ENCODE measurements at places on chromosomes 12 and 14.

DNA sequence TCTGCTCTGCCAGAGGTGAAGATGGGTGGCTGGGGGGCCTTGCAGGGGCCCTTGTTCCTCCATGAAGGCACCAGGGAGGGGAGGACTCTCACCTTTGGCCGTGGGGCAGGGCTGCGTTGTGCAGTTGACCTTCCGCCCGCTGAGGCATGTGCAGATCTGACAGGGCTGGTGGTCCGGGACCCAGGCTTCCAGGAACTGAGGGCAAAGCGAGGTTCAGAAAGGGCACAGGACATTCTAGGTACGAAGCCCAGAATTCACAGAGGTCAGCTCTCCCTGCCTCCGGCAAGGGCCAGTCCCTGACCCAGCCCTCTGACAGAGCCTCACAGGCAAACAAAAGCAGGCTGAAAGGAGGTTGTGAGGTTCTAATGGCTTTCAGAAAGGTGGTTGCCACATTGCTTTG is 40.4 kb upstream of the ANO2 start:
- DNase-seq = no peak

- DNase-seq = no peak
Observed at GRCh38 chr12:26068503-26068902, 56.3 kb downstream of the BHLHE41 start.

DNA sequence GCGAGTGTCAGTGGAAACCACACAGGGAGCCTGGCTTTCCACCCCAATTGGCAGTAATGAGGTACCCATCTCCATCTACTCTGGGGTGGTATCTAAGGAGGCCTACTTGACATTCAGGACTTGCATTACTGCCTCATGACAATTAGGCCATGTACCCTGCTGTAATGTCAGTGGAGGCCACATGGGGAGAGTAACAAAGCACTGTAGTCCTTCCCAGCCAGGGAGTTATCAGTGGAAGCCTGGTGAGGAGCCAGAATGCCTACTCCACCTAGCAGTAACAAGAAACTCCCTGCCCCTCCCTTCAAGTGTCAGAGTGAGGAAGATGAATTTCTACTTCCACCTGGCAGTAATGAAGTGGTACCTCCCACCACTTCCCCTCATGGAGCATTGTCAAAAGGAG is 12.5 kb downstream of the TIMM9 start:
- DNase-seq = no peak

DNA sequence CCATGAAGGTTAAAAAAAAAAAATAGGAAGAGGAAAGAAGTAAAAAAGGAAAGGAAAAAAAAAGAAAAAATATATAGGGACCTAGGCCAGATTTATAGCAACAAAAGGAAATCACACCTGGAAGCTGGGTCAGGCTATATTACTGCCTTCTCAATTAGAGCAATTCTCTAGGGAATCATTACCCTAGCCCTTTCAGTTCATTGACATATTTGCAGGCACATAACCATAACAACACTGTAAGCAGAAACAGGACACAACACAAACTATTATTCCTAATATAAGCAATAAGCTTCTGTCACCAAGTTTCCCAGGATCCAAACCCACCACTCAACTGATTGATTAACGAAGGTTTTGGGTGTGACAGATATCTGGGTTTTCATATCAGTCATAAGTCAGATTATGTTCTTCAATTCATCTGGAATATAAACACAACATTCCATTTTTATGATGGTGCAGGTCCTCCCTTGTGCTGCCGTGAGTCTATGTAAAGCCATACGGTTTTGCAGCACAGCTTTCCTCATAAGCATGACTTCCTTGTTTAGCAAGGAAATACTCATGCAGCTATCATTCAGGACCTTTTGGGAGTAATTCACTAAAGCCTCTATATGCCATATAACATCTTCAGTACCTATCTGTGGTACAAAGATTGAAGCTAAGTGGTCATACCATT is 4.2 kb downstream of the PCNX4 start:
- no peak for DNase-seq

DNA sequence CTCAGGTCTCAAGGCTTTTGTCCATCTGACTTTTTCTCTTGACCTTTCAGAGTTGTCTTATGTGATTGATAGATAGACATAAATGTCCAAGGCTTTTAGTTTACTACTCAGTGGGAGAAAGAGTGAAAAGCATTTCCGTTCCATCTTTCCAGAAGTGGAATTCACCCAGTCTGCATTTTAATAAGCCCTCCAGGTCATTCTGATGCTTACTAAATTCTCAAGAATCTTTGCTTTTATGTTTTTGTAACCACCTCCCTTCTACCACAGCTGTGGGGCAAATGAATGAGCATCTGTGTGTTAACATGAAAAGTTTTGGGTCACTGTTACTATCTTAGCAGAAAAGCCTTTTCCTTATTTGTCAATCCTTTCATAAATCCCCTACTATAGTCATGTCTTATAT is 251.4 kb downstream of the LRIG3 start:
- no peak for DNase-seq

DNA sequence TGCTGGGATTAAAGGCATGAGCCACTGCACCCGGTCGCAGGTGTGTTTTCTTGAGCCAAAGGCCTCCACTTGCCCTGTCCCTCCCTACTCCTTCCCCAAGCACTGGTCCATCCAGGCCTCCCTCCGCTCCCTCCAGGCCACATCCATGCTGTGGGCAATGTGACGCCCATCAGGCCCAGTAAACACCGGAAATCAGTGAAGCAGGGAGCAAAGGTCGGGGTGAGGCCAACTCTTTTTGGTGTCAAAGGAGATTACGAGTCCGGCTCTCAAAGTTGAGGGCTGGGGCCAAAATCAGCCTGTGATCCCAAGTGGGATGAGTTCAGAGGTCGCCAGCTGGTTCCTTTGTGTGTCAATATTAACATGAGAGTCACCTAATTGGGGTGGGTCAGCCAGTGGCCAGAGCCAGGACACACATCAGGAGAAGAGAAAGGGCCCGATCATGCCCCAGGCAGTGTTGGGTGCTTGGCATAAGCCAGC is 195.7 kb downstream of the RBM19 start:
- no peak for DNase-seq

GRCh38 chr14:61494018-61494417 is 172.6 kb downstream of the PRKCH start:
- DNase-seq = no peak

- DNase-seq = peak; percentile 77
Observed at GRCh38 chr14:91374879-91375702, 42.5 kb downstream of the CCDC88C start.

- DNase-seq = no peak
Observed at GRCh38 chr14:95098984-95099599, 58.2 kb downstream of the DICER1 start.

DNA sequence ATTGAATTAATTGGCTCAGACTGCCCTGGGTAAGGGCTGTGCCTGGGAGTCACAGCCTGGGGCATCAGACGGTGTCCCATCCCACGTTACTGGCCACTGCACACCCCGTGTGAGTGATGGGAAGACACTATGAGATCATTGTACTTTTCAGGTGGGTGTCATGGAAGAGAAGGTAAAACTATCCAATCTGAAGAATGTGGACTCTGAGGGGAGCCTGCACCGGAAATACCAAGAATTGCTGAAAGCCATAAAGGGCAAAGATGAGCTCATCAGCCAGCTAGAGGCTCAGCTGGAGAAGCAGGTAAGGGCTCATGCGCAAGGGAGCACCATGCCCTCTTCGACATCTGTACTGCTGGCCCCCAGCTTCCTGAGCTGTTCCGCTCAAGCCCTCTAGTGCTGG is 24.0 kb downstream of the PLEKHH1 start:
- no peak for DNase-seq

DNA sequence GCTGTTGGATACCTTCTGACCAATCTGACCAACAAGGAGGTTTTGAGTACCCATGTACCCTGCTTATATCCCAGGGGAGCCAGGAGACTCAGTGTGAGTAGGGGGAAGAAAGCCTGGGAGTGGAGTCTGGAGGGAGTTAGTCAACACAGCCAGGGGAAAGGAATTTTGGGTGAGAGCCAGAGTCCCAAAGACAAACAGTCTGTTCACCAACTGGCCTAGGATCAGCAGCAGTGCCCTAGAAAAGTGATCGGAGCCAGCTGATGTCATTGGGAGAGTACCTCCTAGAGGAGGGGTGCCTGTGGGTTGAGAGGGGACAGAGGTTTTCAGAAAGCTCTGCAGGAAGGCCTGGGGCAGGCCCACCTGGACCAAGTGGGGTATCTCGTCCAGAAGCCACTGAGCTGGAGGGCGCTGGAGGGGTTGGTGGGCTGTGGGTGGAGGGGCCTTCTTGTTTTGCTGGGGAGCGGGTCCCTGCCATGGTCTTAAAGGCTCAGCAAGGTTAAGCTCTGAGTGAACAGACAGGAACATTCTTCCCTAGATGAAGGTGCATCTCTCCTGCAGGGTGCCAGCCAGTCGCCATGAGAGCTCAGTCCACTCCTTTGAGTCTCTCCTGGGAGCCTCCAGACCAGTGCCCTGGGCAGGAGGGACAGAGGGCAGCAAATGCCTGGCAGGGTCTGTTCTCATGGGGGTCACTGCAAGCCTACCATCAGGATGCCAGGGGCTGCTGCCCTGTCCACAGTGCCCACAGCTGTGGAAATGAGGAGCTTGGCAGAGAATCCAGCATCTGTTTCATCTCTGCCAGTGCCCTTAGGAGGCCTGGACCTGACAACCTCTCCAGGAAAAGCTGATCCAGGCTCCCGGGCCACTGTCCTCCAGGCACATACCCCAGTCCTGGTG is 63.6 kb downstream of the CHGA start:
- no peak for DNase-seq

DNA sequence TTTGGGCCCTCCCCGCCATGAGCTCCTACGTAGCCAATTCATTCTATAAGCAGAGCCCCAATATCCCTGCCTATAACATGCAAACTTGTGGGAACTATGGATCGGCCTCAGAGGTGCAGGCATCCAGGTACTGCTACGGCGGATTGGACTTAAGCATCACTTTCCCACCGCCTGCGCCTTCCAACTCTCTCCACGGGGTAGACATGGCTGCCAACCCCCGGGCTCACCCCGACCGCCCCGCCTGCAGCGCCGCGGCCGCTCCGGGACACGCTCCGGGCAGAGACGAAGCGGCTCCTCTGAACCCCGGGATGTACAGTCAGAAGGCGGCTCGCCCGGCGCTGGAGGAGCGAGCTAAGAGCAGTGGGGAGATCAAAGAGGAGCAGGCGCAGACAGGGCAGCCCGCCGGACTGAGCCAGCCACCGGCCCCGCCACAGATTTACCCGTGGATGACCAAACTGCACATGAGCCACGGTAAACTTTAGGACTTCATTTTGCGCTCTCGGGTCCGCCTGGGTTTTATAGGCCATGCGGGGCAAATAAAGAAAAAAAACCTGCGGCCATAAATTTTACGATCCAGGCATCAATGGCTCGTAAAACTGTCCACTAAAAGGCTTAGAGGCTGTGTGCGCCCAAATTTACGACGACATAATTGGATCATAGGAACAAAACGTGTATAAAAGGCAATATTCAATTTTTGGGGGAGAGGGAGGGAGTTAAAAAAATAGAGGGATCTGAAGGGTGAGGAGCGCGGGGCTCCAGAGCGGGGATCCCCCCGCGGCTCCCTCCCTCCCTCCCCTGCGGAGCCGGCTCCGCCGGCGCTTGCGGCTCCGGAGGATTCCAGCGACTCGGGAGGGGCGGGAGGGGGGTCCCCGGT is 493 bp downstream of the HOXC5 start:
- peak; percentile 84 for DNase-seq

GRCh38 chr14:99201351-99202073 is 70.5 kb downstream of the BCL11B start:
- DNase-seq = no peak

- DNase-seq = no peak
Observed at GRCh38 chr12:241266-241665, 21.4 kb downstream of the SLC6A13 start.

- no peak for DNase-seq
Observed at GRCh38 chr14:92590176-92590575, 76.6 kb downstream of the RIN3 start.

- DNase-seq = no peak
Observed at GRCh38 chr12:126708492-126708896, 1558.5 kb upstream of the TMEM132C start.

Data from upper lobe of left lung (tissue), 6 donors.